Glutamatergic neuron (in vitro differentiated cells): ENCODE measurements at places on chromosomes 11 and 22. TPM values are rescaled to one million over a fixed set of nuclear protein-coding genes. Genes with fewer than 3 reads are reported as not detected.

JAM3 gene
- total RNA-seq, result 101 TPM

MAPK8IP1 gene
- 299 TPM for total RNA-seq

DNA sequence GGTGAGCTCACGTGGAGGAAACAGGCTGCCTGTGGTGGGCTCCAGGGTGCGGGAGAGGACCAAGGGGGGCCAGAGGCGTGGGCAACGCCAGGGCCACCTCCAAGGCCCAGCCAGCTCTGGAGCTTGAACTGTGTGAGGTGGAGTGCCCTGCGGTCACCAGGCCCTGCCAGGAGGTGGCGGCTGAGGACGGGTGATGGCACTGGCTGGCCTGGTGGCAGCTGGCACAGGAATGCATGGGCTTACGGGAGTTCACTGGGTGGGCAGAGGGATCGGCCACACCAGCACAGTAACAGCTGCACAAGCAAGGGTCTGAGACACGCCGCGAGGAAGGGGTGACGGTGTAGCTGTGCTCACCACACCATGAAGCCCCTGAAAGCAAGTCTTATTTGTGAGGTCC, 15.8 kb downstream of the TOLLIP start:
- no peak overlapping the region for H3K4me3 ChIP-seq
- no peaks in the 10 kb centered on the region for H3K36me3 ChIP-seq
- peak; percentile 32 for DNase-seq

- no peak overlapping the region for H3K4me3 ChIP-seq
- no peak overlapping the region for H3K27ac ChIP-seq
- peaks cover 4% of the 10 kb centered on the region for H3K27me3 ChIP-seq
- no peak for DNase-seq
- H3K36me3 ChIP-seq, result peaks cover 10% of the 10 kb centered on the region
Observed at GRCh38 chr11:19988598-19988997, 171.7 kb downstream of the DBX1 start.

GRCh38 chr11:33001751-33002542, 13.7 kb upstream of the DEPDC7 start:
- peaks cover 2% of the 10 kb centered on the region for H3K27me3 ChIP-seq
- H3K36me3 ChIP-seq, result peaks cover 15% of the 10 kb centered on the region
- DNase-seq, result no peak
- H3K27ac ChIP-seq, result no peak overlapping the region
- H3K4me3 ChIP-seq, result no peak overlapping the region

GRCh38 chr11:8336356-8337129, 72.9 kb upstream of the LMO1 start:
- DNase-seq, result no peak
- H3K4me1 ChIP-seq, result no peaks in the 10 kb centered on the region
- H3K27me3 ChIP-seq, result peaks cover 3% of the 10 kb centered on the region
- H3K36me3 ChIP-seq, result no peaks in the 10 kb centered on the region
- H3K4me3 ChIP-seq, result no peak overlapping the region
- H3K27ac ChIP-seq, result no peak overlapping the region

DNA sequence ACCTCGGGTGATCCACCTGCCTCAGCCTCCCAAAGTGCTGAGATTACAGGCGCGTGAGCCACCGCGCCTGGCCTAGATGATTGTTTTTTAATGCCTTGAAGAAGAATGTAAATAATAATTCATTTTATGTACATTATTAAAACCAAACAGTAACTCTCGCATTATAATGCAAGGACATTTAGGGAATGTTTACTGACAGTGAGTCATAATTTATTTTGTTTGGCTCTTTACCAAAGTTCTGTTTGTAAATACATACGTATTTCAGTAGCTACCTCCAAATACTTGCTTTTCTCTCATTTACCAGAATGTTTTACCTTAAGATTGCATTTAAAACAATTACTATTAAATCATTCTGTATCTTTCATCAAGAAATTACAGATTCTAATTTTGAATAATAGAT, 3.0 kb downstream of the RAB39A start:
- no peaks in the 10 kb centered on the region for H3K36me3 ChIP-seq
- H3K4me3 ChIP-seq, result no peak overlapping the region
- no peak for DNase-seq
- H3K27ac ChIP-seq, result no peak overlapping the region
- peaks cover 10% of the 10 kb centered on the region for H3K4me1 ChIP-seq
- peaks cover 8% of the 10 kb centered on the region for H3K27me3 ChIP-seq

GRCh38 chr11:37506531-37506930, 908.5 kb upstream of the RAG2 start:
- DNase-seq, result no peak
- H3K4me1 ChIP-seq, result no peaks in the 10 kb centered on the region
- H3K36me3 ChIP-seq, result no peaks in the 10 kb centered on the region
- H3K4me3 ChIP-seq, result no peak overlapping the region
- H3K27me3 ChIP-seq, result no peaks in the 10 kb centered on the region
- H3K27ac ChIP-seq, result no peak overlapping the region

- no peaks in the 10 kb centered on the region for H3K4me1 ChIP-seq
- peaks cover 5% of the 10 kb centered on the region for H3K27me3 ChIP-seq
- H3K4me3 ChIP-seq, result no peak overlapping the region
- no peak overlapping the region for H3K27ac ChIP-seq
Observed at GRCh38 chr22:47605886-47606285, 843.4 kb downstream of the TBC1D22A start.

DNA sequence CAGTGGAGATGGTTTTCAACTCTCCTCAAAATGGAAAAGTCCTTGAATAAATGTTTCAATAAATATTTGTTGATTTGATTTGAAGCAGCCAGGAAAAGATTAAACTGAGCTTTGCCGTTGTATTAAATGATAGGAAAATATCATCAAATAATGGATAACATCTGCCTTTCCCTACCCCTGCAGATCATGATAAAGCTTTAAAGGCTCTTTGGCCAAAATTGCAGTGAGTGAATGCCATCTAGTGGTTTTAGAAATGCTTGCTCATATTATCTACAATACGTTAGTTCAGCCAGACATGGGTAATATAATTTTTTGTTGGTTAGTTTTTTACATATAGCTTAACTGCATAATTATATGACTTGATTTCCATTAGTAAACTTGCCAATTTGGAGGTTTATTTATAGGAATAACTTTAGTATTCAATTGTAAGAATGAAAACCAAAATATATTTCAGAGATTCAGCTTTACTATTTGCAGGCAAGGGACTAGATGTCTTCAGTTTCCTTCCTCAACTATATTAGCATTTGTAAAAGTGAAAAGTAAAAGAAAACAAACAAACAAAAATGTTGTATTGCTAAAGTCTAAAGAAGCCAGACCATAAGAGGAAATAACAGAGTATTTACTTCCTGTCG, 159.2 kb downstream of the MSANTD4 start:
- H3K36me3 ChIP-seq, result no peaks in the 10 kb centered on the region
- no peak overlapping the region for H3K4me3 ChIP-seq
- DNase-seq, result no peak
- no peak overlapping the region for H3K27ac ChIP-seq
- no peaks in the 10 kb centered on the region for H3K4me1 ChIP-seq

DNA sequence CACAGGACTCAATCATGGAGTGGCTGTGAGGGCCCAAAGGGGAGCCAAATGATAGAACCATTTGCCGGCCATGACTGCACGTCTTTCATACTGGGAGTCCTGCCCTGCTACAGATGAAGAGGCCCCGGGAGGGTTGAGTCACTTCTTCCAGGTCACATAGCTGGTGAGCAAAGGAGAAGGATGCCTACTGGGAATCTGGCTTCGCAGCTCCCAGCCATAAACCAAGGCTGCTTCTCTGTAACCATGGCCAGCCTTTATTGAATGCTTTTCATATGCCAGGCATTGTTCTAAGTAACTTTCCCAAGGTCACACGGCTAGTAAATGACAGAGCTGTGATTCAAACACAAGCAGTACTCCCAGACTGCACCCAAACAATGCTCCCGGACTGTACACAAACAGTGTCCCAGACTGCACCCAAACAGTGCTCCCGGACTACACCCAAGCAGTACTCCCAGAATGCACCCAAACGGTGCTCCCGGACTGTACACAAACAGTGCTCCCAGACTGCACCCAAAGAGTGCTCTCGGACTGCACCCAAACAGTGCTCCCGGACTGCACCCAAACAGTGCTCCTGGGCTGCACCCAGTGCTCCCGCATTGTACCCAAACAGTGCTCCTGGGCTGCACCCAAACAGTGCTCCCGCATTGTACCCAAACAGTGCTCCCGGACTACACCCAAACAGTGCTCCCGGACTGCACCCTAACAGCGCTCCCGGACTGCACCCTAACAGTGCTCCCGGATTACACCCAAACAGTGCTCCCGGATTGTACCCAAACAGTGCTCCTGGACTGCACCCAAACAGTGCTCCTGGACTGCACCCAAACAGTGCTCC, 89.8 kb downstream of the FBXO7 start:
- H3K4me1 ChIP-seq, result peaks cover 5% of the 10 kb centered on the region
- peaks cover 9% of the 10 kb centered on the region for H3K36me3 ChIP-seq
- DNase-seq, result no peak
- H3K27ac ChIP-seq, result no peak overlapping the region
- H3K27me3 ChIP-seq, result peaks cover 15% of the 10 kb centered on the region
- H3K4me3 ChIP-seq, result no peak overlapping the region

DNA sequence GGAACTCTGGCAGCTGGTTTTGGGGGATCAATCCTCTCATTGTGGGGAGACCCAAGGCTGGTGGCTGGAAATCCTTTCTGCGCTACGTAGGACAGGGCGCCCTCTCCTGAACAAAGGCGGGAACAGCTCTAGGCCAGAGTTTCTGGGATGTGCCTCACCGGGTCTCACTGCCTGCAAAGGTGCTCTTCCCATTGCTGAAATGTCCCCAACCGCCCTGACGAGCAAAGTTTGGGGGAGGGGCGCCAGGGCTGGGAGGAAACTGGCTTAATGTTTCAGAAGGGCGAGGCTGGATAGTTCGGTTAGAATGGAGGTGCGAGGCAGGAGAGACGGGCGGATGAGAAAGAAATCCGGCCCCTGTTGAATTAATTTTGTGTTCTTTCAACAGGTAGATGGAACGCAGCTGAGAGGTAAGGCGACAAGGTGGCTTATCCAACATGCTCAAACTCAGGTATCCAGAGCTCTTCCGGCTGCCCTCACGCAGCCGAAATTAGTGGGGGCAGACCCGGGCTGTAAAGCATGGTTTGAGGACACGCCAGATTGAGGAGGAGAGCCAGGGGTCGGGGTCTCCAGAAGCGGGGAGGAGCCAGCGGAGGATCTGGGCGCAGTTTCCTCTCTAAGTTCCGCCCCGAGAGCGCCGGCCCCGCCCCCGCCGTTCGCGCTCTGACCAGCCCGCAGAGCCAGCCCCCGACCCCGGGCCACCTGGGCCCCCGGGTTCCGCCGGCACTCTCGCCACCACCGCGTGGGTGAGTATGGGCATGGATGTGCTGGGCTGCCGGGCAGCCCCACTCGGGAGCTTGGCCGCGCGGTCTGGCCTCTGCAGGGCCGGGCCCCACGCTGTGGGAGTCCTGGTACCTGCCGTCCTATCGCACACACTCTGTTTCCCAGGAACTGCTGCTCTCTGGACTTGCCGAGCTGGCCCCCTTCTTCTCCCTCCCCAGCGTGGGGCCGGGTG, at the start of gene PGAP2:
Gene PGAP2, plus strand, starts transcription at position 652 of the 952 bp plus-strand sequence. CDS start 2,700 bp downstream, outside the sequence.
- no peaks in the 10 kb centered on the region for H3K27me3 ChIP-seq
- no peaks in the 10 kb centered on the region for H3K4me1 ChIP-seq
- H3K4me3 ChIP-seq, result peak within 1 kb of the TSS; percentile 94
- peak; percentile 78 for DNase-seq
- H3K36me3 ChIP-seq, result no peaks in the 10 kb centered on the region
- H3K27ac ChIP-seq, result no peak within 1 kb of the TSS

GRCh38 chr11:27420722-27421572, 51.6 kb downstream of the LGR4 start:
- peak overlapping the region; percentile 13 for H3K4me3 ChIP-seq
- no peaks in the 10 kb centered on the region for H3K36me3 ChIP-seq
- DNase-seq, result no peak
- no peaks in the 10 kb centered on the region for H3K27me3 ChIP-seq

DNA sequence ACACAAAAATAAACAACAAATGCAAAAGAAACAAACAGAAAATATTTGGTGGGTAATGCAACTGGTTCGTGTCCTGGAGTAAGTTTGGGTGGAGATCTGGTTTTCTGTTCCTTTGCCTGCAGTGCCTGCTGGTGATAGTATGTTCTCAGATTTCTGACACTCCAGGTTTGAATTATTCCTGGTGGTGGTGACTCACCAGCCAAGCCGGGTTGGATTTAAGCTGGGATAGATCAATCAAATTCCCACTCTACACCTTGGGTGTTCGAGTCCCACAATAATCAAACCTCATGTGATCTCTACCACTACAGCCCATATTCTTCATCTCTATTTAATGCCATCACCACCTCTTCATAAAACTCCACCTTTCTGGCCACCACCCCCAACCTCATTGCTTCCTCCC, 421.8 kb downstream of the NTM start:
- no peaks in the 10 kb centered on the region for H3K27me3 ChIP-seq
- H3K27ac ChIP-seq, result peak overlapping the region; percentile 28
- no peak for DNase-seq
- H3K4me1 ChIP-seq, result peaks cover 22% of the 10 kb centered on the region

DNA sequence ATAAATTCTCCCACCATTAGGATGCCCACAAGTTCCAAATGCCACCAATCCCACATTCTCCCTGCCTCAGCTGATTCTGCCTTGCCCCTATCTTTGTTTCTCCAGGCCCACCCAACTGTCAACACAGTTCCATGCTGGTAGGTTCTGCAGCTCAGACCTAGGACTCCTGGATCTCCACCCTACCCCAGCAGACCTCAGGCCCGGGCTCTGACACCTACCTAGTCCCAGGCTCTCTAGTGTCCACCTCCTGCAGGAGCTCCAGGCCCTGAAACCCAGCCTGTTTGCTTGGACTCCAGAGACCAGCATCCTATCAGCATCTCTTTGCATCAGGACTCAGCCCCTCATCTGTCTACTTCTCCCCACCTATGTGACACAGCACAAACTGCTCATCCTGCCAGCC, 86.5 kb downstream of the PDE2A start:
- H3K36me3 ChIP-seq, result peaks cover 4% of the 10 kb centered on the region
- peak overlapping the region; percentile 50 for H3K27ac ChIP-seq
- H3K27me3 ChIP-seq, result peaks cover 37% of the 10 kb centered on the region
- no peak for DNase-seq
- no peak overlapping the region for H3K4me3 ChIP-seq

- H3K4me3 ChIP-seq, result no peak overlapping the region
- H3K36me3 ChIP-seq, result no peaks in the 10 kb centered on the region
- H3K27ac ChIP-seq, result no peak overlapping the region
- no peak for DNase-seq
Observed at GRCh38 chr11:45802531-45803317, 2.2 kb upstream of the SLC35C1 start.

DNA sequence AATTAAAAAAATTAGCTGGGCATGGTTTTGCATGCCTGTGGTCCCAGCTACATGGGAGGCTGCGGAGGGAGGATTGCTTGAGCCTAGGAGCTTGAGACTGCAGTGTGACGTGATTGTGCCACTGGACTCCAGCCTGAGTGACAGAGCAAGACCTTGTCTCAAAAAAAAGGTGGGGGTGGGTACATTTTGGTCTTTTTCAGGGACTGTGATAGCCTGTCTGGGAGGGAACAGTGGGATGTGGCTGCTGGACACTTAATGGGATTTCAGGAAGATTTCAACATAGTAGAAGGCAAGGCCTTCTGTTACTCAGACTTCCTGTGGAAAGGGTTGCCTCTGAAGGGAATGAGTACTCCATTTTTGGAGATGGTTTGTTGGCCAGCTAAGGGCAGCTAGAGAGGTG, 40.6 kb downstream of the RELT start:
- peaks cover 5% of the 10 kb centered on the region for H3K4me1 ChIP-seq
- H3K36me3 ChIP-seq, result no peaks in the 10 kb centered on the region
- DNase-seq, result no peak
- H3K27ac ChIP-seq, result no peak overlapping the region
- no peak overlapping the region for H3K4me3 ChIP-seq
